Left ventricle myocardium superior (tissue), 1 donor: ENCODE measurements at places on chromosomes 3 and 15. TPM values are rescaled to one million over a fixed set of nuclear protein-coding genes. Genes with fewer than 3 reads are reported as not detected.
A peak's percentile ranks its signal among the peaks of the same experiment; 100 is the strongest.

The LRTM1 gene
- not detected for total RNA-seq

The SUSD5 gene
- total RNA-seq = 1.4 TPM

The ZNF80 gene
- not detected for total RNA-seq

- peak; percentile 55 for DNase-seq
These were observed 1.5 kb downstream of the DUSP7 start for GRCh38 chr3:52054661-52055511.

DNA sequence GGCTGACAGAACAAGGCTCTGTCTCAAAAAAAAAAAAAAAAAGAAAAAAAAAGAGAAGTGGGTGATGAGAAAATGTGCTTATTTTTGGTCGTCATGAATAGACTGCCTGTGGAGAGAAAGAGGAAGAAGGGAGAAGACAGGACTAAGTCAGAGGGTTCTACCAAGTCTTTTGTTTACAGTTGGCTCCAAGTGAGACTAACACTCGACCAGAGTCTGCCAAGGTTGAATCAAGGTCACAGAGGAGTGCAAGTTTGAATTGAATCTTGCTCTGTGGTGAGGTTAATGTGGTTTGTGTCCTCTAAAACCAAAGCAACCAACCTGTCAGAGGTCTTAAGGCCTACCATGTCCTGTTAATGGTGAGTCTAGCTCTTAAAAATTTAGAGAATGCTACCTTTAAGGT, 334.1 kb upstream of the GRM7 start:
- no peak for DNase-seq

- no peak for DNase-seq
These were observed 248.1 kb upstream of the NR2E3 start for GRCh38 chr15:71562251-71562650.

DNA sequence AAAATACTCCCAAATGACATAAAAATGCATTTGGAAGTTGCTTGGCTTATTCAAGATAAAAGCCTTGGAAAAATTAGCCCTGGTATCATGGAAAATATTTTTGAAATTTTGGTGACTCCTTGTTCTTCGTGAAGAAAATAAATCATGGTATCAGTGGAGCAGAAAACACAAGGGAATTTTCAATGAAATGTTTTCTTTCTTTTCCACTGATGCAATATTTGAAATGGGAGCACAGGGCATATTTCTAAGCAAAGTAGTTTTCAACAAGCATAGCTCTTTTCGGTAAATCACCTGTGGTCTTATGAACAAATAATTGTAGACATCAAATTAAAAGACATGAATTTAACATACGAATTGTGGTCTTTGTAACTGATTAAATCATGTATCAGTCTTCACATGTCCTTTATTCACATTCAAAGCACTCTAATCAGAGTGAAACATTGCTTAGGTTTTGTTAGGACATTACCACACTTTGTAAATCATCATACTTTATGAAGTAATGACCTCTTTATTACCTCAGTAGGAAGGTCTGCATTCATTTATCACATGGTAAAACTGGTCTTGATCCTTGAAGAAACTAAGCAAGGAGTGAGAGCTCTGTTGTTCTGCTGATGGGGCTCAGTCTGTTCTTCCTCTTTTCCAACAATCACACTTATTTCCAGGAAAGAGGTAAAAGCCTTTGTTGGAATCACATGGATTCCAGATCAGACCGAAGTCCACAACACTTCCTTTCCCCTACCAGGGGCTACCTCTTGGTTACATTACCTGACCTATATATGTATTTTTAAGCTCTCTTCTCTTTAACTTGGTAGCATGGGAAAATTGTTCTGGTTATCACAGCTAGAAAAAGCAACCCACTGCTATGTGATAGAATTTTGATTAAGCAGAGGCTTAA, 413.5 kb upstream of the THBS1 start:
- no peak for DNase-seq
